ENCODE measurements at places on chromosomes 6 and 20.

DNA sequence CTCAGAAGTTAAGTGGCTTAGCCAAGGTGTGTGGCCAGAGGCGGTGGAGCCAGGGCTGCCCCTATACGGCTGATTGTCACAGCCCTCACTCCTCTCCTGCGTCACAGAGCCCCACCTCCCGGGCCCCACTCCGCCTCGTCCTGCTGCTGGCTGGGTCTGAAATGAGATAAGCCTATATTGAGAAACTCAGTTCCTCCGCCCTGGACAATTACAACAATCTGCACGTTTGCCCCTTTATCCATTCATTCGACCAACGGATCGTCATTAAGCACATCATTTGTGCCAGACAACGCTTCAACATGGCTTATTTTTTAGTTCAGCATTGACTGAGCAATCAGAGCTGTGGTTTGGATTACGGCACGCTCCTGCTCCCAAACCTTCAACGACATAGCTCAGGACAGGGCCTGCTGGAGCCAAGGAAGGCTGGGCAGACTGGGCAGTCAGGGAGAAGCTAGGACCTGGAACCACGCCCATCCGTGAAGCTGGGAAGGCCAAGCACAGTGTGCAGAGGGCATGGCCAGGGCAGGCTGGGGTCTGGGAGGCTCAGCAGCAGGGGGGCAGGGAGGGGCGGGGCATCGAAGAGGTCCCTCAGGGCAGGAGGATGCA lies 16.6 kb upstream of the EZR start:
- DNase-seq = no peak

DNA sequence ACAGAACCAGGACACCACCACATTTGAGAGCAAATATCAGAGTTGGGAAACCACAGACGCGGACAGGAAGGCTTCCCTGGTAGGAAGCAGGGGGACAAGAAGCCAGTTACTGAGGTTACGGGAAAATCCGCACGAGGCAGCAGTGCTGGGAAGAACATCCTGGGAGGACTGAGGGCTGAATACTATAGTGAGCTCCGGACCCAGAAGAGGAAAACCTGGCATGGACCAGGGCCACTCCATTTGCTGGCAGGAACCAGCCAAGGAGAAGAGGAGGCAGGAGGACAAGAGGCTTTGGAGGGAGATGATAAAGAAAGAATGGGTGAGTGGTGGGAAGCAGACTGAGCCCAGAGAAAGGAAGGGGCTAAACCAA lies 6.1 kb upstream of the DSN1 start:
- no peak for DNase-seq

GRCh38 chr6:35025232-35026188 lies 115.6 kb downstream of the TCP11 start:
- no peak for DNase-seq

DNA sequence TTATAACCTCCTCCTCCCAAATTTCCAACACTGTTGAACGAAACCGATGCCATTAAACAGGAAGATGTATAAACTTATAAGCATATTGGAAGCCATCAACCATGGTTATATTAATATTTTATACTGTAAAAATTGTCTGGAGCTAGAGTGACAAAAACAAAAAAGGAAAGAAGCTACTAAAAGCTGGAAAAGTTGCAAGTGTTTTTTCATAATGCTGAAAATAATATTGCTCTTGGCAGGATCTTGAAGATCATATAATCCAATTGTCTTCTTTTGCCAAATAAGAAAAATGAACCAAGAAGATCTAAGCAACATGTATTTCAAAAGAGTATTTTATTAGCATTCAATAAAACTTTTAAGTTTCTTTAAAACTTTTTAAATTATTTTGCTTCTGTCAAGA lies 268.9 kb upstream of the HSF2 start:
- DNase-seq = no peak

GRCh38 chr20:25389858-25390537 lies 637 bp downstream of the ABHD12 start:
- DNase-seq = peak; percentile 53

DNA sequence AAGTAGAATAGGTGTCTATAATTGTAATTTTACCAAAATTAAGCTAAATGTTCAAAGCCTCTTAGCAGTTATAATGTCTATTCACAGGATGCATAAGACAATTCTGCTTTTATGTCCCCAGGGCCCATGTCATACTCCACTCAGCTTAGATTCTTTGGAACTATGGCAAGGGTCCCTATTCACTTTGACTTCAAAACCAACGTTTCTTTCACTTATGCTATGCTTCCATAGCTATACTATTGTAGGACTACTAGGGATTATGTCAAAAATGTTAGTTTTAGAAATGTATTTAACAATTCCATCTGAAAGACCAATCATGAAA lies 15.8 kb upstream of the ADGRG6 start:
- no peak for DNase-seq

- no peak for DNase-seq
Measured at GRCh38 chr20:9236458-9236857, 167.6 kb downstream of the PLCB4 start.

DNA sequence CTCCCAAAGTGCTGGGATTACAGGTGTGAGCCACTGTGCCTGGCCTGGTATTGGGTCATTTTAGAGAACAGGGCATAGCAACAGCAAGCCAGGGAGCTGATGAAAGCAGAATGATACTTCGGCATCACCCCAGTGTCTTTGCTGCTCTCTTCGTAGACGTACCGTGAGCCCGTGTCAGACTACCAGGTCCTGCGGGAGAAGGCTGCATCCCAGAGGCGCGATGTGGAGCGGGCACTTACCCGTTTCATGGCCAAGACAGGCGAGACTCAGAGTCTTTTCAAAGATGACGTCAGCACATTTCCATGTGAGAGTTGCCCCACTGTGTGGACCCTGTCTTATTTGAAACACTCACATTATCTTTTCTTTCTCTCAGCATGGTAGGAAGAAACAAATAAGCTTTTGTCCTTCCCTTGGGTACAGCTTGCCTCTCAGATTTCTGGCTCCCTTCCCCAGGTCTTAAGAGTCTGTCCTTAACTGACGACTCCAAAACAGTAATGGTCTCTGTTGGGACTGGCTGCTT lies 15.9 kb downstream of the TAF8 start:
- no peak for DNase-seq

DNA sequence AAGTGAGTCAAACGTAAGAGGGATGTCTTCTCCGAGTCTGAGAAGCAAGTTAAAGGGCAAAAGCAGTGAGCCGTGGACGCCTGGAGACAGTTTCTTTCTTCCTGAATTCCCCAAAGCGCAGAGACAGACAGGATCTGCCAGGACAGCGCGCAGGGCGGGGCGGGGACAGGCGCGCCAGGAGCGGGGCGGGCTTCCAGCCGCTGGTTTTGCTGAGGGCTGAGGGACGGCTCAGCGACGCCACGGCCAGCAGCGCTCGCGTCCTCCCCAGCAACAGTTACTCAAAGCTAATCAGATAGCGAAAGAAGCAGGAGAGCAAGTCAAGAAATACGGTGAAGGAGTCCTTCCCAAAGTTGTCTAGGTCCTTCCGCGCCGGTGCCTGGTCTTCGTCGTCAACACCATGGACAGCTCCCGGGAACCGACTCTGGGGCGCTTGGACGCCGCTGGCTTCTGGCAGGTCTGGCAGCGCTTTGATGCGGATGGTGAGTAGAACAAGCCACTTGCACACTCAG lies at the start of gene SCGN:
Gene SCGN (plus strand): TSS at position 209 of the 509 bp plus-strand sequence. CDS start 189 bp downstream, at position 398.
- peak; percentile 74 for DNase-seq

- DNase-seq = no peak
Measured at GRCh38 chr6:41013466-41014153, 25.4 kb downstream of the UNC5CL start.

DNA sequence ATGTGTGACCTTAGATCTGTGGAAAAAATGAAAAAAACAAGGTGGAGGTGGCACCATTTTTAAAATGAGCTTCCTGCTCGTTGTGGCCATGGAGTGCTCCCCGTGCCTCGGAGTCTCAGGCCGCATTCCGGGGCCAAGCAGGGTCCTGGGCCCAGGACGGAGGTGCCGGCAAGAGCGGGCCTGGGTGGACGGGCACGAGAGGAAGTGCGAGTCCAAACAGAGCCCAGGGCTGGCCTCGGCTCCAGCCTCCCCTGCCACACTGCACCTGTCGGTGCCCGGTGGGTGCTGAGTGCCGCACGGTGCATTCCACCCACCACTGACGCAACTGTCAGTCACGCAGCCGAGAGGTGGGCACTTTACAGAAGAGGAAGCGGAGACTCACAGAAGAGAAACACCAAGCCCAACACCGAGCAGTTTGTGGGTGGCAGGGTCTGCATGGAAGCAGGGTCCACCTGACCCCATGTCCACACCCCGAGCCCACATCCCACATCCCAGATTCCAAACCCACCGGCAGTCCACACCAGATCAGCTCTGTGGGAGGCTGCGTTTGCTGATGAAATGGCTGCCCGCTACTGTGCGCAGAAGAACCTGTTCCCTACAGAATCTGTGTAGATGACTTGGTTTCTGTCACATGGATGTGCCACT lies 97.7 kb downstream of the PSMB1 start:
- no peak for DNase-seq

GRCh38 chr6:157905590-157906342 lies 75.9 kb upstream of the SYNJ2 start:
- DNase-seq = no peak

DNA sequence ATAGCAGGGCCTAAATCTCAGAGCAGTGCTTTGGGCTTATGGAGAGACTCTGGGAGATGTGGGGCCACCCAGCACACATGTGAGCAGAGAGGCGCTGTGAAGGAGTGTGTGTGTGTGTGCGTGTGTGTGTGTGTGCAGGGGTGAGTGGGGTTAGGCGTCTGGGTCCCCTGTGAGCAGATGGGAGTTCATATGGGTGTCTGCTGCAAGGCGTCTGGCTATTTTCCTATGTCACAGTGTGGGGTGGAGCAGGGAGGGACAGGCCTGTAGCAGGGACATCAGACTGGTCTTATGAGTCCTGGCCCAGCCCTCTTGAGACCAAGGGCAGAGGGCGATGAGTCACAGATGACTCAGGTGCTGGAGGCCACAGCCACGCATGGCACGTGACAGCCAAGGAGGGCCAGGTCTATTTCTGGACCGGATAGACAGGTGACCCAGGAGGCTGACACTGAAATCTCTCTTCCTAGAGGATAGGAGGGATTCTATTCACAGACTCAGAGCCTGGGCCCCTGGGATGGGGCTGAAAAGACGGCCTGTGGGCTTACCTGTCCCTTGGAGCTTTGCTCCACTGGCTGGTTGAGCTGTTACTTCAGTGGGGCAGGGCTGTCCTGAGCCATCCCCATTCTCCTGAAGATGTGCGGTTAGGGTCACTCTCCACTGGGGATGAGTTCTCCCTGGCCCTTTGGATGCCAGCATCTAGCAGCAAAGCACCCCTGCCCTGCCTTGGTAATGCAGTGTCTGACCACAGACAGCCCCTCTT lies 28.9 kb downstream of the VEGFA start:
- no peak for DNase-seq

DNA sequence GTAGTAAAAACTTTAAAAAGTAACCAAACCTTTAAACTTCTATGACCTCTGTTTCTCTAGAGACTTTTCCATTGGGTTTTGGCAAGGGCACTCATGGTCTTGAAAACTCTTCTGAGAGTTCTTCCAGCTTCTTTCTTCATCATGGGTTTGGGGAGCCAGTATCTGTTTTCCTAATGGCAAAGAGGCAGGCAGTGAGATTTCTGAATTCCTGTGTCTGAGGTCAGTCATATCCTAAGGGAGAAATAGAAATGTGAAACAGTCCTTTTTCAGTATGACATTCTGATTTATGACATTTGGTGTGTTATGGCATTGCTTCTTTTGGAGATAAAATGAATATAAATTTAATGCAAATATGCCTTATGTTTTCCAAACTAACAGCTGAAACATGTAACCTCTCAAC lies 518.5 kb upstream of the MARCKS start:
- DNase-seq = no peak

DNA sequence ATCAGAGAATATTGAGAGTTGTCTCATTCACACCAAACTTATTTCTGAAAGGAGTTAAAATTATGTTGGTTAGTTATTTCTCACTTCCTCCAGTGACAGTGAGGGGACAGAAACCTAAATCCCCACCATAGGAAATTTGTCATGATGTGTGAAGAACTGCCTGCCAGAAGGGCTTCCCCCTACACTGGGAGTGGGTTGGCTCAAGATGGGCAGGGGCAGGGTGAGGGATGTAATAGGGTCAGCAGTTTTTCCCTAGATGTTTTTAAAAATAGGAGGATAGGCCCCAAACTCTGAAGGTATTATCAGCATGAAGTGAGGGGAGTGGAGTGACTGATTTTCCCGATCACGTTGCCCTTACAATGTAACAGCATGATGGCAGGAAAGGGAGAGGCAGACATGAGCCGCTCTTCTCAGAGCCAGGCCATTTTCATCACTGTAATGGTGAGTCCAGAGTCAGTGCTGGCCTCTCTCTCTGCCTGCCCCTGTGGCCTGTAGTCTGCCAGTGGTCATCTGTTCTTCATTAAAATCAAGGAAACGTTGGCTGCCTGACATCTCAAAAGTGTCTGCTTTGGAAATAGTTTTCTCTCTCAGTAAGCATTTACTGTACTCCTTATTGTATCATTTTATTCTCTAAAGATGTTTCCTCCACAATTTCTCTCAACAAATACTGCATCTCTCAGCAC lies 59.8 kb upstream of the SYNJ2 start:
- no peak for DNase-seq

- no peak for DNase-seq
Measured at GRCh38 chr6:4670290-4670689, 105.9 kb upstream of the CDYL start.

- peak; percentile 81 for DNase-seq
Measured at GRCh38 chr6:26312501-26313397, 52.2 kb upstream of the BTN3A2 start.

All from activated naive CD4-positive, alpha-beta T cell treated with anti-CD3 and anti-CD28 coated beads, Interleukin-2, amount 10 ng/mL, durations not matched to agents 7 days and 5 days (primary cell).